ENCODE measurements at places on chromosomes 4 and X.

DNA sequence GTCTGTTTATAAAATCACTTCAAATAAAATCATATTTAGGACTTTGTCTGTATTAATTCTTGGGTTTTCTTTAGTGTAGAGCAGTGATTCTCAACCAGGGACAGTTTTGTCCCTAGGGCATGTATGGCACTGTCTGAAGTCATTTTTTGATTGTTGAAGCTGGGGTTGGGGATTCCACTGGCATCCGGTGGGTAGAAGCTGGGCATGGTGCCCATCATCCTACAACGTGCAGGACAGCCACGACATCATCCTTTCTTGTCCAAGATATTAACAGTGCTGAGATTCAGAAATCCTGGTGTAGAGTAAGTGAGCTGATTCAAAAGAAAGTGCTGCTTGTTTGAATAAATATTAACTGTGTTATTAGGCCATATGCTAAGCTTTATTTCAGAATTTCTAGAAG, 28.6 kb downstream of the DCLK2 start:
- no peak for DNase-seq

DNA sequence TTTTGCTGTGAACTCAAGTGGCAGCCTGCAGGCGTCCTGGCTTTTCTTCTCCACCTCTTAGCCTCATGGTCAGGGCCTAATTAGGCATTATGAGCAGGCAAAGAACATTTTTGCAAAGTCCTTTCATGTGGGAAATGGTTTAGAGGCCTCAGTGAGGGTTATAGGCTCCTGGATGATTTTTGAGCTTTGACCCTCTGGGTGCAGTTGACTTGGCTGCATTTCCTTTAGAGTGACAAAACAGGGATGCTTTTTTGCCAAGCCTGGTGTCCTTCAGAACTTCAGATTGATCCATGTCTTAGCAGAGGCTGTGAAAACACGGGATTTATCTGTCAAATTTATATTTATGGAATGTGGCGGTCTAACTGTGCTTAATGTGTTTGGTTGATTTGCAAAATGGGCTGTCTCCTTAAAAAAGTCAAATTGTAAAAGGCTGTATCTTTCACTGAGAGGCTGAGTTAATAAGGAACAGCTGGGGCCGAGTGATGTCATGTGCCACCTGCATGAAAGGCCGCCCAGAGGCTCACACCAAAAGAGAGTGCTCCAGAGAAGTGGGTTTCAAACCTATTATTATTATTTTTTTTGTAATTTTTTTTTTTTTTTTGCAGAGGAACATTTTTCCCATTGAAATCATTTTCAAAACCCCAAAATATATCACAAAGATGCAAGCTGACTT, 192.2 kb upstream of the ARX start:
- DNase-seq, result no peak

GRCh38 chr4:2626231-2626630, 89.8 kb downstream of the FAM193A start:
- no peak for DNase-seq

DNA sequence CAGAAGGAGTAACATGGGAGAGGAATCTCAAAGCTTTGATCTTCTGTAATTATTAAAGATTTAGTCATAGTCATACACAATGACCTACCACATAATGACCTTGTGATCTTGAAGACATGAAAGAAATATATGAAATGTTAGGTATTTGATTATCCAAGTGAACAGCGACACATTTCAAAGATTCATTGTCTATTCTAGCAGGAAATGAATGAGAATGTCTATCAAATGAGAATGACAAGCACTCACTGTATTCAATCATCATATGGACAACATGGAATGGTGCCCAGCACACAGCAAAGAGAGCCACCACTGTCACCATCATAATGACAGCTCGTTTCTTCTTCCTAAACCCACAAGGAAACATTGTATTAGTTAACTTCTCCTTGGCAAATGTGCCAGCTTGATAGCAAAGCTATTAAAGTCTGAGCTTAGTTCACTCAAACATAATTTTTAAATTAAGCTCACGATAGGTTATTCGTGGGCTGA, 50.6 kb downstream of the QRFPR start:
- DNase-seq, result no peak

DNA sequence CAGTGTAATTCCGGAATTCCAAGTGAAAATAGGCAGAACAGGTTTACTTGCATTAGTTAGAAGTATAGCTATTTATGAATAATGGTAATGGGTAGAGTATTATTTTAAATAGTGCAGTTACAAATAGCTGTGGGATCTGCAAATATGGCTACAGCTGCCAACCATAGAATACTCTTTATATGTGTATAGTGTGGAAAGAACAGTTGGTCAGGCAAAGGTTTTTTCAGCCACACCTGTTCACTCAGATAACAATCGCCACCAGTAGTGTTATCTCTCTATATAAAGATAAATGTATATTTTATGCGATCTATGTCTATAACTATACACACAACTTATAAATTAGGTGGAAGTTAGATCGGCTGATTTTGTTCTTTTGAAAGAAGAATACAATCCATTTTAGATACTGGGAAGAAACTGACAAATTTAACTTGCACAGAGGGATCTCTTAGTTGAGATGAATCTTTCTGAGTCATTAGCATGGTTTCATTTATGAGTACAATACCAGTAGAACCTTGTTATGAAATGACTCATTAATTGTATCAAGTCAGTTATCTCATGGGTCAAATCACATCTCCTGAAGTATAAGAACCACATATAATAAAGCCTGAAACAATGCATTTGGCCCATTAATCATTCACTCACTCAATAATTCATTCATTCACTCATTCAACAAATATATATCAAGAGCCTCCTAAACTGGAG, 100.9 kb upstream of the NR3C2 start:
- DNase-seq, result no peak

GRCh38 chr4:52196606-52197130, 145.6 kb downstream of the SPATA18 start:
- no peak for DNase-seq

DNA sequence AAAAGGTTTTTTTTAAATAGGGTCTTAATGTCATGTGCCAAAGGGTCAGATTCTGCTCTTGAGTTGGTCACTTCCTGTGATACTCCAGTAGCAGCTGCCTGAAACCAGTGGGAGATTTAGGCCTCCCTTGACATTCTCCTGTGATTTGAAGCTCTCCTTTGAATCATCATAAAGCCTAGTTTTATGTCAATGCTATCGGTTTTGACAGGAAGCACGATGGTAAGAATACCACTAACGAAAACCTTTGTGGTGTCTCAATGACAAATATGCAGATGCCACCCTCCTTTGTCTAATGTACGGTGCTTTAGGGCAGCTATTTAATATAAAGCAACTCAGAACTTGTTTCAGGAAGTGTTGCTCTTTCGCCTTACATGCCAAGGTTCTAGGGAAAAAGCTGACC, 44.2 kb downstream of the CCNI start:
- DNase-seq, result no peak

- no peak for DNase-seq
Measured at GRCh38 chrX:26999634-27000033, 463.5 kb downstream of the PPP4R3C start.

DNA sequence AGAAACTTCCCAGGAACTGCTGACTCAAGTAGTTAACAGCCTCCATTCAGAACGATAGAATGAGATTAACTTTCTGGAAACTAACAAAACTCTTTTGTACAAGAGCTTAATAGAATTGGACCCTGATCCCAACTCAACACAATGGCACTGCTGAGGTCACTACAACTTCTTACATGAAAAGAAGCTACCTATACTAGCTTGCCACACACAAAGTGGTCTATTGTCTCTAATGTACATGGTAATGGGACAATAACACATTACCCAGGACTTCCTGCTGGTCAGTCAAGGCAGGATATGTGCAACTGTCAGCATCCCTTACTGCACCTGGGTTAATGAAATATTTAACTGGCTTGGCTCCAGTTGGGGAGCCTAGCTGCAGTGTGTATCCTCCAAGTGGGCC, 56.2 kb downstream of the BRCC3 start:
- DNase-seq, result no peak

GRCh38 chrX:45668686-45669443, 468.2 kb upstream of the DIPK2B start:
- DNase-seq, result no peak

- DNase-seq, result no peak
Measured at GRCh38 chr4:164538097-164538496, 215.8 kb upstream of the SMIM31 start.

DNA sequence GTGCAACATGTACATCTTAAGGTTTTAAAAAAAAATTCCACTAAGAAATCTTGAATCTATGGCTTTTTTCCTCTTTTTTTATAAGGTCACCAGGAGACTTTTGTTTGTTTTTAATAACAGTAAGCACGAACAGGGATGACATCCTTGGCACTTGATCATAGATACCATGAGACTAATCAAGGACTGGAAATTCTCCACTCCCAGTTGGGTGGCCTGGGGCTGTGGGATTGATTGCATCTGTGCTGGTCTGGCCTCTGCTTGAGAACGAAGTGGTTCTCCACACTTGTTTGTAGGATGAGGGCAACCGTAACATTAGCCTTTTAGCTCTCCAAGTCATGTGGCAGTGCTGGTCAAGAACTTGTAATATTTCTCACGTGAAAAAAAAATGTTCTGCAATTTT, 35.4 kb downstream of the SNX25 start:
- DNase-seq, result no peak

GRCh38 chr4:23828020-23828715, 61.7 kb downstream of the PPARGC1A start:
- no peak for DNase-seq

- DNase-seq, result no peak
Measured at GRCh38 chrX:120251471-120252011, 929 bp downstream of the ZBTB33 start.

DNA sequence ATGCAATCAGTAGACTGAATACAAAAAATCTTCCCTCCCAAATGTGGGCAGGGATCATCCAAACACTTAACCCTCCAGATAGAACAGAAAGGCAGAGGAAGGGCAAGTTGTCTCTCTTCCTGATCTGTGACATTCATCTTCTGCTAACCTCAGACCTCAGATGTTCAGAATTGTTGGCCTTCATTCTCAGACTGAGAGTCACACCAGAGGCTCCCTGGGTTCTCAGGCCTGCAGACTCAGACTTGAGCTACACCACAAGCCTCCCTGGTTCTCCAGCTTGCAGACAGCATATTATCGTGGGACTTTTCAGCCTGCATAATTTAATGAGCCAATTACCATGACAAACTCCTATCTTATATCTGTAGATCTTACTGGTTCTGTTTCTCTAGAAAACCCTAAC, 1471.6 kb upstream of the ADGRL3 start:
- no peak for DNase-seq

DNA sequence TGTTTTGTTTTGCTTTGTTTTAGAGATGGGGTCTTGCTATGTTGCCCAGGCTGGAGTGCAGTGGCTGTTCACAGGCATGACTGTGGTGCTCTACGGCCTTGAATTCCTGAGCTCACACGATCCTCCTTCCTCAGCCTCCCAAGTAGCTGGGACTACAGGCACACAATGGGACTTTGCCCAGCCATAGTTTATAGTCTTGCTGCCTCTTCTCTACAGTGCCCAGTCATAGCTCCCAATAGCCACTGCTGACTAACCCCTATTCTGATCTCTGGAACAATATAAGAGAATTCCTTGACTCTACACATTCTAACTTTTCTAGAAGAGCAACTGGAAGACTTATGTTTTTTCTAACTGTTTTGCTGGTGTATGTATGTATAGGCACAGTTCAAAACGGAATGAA, 319.2 kb downstream of the PCDH7 start:
- no peak for DNase-seq

DNA sequence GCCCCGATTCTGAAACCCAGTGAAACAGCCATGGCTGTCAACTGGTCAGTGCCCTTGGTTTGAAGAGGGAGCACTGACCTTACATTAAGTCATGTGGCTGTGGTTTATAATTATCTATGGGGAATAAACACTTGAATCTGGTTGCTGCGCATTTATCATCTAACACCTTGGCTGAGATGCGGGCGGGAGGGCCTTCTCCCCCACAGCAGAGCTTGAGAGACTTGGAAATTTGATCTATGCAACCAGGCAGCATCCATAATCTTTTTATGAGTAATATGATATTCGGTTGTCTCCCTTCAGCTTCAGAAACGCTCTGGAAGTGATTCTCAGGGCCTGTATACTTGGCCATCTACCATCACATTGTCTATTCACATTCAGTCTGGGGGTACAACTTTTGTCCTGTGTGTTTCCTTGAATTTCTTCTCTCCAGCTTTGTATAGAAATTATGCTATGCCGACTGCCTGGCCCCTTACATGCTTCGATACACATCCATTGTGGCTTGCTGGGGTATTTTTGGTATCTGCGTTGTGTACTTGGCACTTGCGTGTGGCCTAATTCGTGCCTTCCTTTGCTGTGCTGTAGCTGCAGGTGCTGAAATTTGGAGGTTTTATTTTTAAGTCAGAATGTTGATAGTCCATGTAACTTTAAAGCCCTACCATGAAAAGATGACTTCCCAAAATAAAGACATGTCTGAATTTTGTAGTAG, 321.6 kb downstream of the ARHGAP10 start:
- DNase-seq, result no peak

- no peak for DNase-seq
Measured at GRCh38 chr4:143302536-143302935, 34.1 kb upstream of the GAB1 start.

DNA sequence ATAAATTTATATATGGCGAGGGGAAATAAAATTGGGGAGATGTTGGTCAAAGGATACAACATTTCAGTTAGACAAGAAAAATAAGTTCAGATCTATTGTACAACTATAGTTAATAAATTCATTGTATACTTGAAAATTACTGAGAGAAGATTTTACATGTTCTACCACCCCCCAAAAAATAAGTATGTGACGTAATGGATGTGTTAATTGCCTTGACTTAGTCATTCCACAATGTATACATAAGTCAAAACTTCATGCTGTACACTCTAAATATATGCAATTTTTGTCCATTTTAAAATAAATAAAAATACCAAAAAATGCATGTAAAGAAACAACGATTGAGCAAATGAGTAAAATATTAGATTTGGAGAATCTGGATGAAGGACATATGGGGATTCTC, 1.8 kb downstream of the USP11 start:
- DNase-seq, result no peak

- DNase-seq, result no peak
Measured at GRCh38 chr4:41095973-41096372, 118.4 kb downstream of the APBB2 start.

- DNase-seq, result no peak
Measured at GRCh38 chrX:19745077-19745476, 142.3 kb downstream of the SH3KBP1 start.

GRCh38 chr4:27692158-27692557, 831.5 kb downstream of the STIM2 start:
- DNase-seq, result no peak

DNA sequence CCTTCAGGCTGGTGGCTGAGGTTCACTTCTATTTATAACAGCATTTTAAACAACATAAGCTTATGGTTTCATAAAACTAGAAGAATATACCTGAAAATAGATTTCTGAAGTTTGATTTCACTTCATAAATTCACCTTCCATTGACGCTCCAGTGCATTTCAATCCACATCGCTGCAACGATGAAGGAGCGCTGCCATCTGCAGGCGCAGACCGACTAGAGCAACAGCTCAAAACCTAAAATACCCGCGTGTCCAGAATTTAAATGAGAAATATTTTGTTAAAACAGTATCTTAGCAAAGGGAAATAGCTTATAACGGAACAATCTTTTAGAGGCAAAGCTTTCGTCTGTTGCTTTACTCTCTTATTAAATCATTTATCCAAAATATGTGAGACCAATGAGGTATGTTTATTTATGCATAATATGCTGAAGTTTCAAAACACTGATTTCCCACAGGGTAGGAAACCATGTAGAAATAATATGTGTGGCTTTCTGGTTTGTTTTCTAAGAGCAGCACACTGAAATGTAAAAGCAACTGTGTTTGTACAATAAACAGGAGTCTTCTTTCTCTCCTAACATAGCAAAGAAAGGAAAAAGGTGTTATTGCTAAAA, 816.4 kb upstream of the FRG1 start:
- no peak for DNase-seq

- DNase-seq, result no peak
Measured at GRCh38 chrX:107787827-107788226, 10.3 kb downstream of the NCBP2L start.
